Stimulated activated CD8-positive, alpha-beta memory T cell treated with anti-CD3 and anti-CD28 coated beads, Interleukin-15, amount 100 ng/mL, for 4 hours (primary cell): ENCODE measurements at places on chromosomes 7 and 10.

DNA sequence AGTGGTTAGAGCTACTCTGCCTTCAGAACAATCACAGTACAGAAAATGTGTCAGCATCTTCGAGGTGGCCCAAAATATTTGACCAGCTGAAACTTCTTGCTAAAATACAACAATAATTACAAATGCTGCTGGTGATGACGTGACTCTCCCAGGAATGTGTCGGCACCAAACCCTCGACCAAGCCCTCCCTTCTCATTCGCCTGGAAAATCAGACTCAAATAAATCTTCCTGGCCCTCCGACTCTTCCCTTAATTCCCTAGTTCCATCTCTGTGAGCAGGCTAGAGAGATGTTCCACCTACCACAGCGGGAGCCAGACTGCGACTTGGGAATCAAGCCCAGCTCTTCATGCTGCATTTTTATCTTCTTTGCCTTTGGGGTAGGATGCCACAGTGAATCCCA, 4.1 kb downstream of the PRSS2 start:
- no peak for DNase-seq

DNA sequence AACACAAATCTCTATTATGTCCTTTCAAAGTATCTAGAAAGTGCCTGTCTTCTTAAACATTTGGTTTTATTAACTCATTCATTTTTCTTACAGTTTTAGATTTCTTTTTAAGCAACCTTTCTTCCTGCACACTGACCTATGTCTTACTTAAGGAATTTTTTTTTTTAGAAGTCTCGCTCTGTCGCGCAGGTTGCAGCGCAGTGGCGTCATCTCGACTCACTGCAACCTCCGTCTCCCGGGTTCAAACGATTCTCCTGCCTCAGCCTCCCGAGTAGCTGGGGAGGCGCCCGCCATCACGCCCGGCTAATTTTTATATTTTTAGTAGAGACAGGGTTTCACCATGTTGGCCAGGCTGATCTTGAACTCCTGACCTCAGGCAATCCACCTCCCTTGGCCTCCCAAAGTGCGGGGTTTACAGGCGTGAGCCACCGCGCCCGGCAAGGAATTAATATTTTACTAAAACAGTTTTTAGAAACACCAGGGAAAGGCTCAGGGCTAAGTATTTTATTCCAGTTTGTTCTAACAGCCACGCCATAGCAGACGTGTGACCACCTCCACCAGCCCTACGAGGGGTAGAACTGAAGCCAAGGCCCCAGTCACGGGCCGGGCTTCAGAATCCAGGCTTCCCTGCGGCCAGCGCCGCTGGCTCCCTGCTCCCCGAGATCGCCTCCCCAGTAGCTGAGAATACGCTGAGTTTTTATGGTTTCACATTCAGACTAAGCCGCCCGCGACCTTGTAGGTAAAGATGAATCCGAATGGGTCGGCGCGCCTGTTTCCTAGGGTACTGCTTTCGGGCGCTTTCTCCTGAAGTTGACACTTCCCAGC, 941 bp upstream of the LUC7L2 start:
- no peak for DNase-seq

DNA sequence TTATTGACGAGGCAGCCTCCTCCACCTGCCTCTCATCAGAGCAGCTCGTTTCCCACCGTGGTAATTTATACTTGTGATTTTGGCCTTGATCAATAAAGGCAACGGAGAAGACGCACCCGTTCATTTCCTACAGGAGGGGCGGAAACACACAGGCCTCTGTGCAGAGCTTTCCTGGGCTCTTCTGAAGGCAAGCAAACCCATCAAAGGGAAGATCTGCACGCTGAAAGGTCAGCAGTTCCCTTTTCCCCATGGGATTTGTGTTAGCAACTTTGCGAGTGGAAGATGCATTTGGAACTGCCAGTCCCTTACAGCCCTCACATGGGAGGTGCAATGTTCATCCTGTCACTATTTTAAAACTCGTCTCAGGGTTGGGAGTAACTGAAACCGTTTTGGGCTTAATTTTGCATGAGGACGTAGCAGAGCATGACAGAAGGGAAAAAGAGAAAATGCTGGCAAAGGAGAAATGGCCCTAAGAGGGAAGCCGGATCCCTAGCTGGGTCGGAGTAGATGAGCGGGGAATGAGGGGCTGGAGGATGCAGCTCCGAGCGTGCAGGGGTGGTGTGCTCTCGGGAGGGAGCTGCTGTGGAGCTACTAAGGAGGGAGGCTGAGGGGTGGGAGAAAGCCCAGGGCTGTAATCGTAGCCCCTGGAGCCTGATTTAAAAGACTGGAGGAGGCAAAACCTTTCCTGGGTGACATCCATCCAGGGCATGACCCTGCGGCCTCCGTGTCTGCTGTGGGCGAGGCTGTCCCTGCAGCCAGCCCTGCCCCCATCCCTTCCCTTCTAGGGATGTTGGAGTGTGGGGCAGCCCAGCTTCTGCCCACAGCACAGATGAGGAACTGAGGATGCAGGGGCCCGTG, 111.1 kb upstream of the FAM20C start:
- DNase-seq = no peak

GRCh38 chr7:157848508-157849340, 511.9 kb downstream of the DNAJB6 start:
- DNase-seq = no peak

- no peak for DNase-seq
Measured at GRCh38 chr7:27928001-27928400, 188.0 kb downstream of the TAX1BP1 start.

- no peak for DNase-seq
Measured at GRCh38 chr7:81128011-81128410, 209.2 kb upstream of the SEMA3C start.
